CD4-positive, alpha-beta T cell (primary cell): ENCODE measurements at places on chromosomes 16 and 17.

DNA sequence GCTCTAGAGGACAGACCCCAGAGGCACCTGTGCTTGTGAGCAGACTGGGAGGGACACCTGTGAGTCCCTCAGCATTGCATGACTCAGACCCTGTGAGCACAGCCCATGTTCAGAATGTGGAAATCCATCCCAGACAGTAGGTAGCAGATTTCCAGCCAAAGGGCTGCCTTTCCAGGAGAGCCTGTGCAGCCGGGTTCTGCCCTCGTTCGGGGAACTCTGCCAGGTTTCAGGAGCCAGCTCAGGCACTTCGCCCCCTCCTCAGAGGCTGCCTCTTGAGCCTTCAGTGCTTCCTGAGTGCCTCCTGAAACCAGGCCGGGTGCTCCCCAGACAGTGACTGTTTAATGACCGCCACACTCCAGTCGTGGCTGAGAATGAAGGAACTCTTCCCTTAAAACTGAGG is 23.3 kb upstream of the SDR42E2 start:
- no peak for DNase-seq

- no peak for DNase-seq
Measured at GRCh38 chr16:89801800-89802199, 14.6 kb downstream of the FANCA start.

- no peak for DNase-seq
Measured at GRCh38 chr16:4481963-4482362, 5.8 kb downstream of the HMOX2 start.

GRCh38 chr17:31724619-31725018 is 134.4 kb downstream of the COPRS start:
- DNase-seq: no peak

- DNase-seq: no peak
Measured at GRCh38 chr16:87495578-87496446, 3.0 kb upstream of the ZCCHC14 start.

DNA sequence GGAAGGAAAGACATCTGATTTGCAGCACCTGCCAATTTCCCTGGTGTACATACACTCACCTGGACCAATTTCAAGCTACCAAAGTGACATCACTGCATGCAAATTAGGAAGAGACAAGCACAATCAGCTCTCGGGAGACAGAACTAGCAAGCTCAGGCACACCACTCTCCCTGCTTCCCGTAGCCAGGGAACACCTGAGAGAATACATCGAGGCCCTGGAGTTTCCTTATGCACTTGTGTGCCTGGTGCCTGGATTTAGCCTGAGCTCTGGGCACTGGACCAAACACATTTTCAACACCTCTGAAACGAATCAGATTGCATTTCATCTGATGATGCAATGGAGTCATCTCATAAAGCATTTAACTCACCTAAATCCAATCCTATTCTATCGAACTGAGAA is 110.5 kb downstream of the HS3ST2 start:
- no peak for DNase-seq

GRCh38 chr16:75452464-75453190 is 11.9 kb downstream of the TMEM170A start:
- no peak for DNase-seq

DNA sequence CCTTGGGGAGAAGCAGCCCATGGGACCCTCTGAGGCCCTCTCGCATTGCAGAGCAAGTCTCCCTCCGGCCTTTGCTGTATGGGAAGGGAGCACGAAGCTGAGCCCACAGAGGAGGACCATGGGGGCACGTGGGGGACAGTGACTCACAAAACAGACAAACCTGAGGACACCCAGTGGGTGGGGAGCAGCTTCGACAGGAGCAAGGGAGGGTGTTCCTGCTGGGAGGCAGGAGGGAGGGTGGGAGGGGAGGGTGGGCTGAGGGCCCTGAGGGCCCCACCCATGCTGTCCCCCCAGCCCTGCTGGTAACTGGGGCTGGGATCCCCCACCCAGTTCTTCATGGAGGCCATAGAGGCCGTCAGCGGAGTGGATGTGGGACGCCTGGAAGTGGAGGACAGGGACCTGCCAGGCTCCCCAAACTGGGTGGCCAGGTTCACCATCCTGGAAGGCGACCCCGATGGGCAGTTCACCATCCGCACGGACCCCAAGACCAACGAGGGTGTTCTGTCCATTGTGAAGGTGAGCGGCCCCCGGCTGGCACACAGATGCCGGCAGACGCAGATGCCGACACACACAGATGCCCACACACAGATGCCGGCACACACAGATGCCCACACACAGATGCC is 12.5 kb downstream of the SLC22A31 start:
- DNase-seq: no peak

GRCh38 chr16:22054847-22055590 is 37.3 kb upstream of the VWA3A start:
- peak; percentile 12 for DNase-seq

DNA sequence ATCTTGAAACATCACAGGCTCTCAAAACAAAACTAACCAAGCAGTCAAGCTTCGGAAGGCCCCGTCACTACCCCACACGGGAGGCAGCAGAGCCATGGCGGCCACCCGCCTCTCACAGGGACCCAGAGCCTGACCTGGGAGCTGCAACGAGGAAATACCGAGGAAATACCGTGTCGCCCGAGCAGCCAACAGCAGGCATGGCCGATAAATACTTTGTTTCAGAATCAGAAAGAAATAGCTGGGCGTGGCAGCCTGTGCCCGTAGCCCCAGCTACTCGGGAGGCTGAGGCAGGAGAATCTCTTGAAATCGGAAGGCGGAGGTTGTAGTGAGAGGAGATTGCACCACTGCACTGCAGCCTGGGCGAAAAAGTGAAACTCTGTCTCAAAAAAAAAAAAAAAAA is 6.9 kb downstream of the LMF1 start:
- no peak for DNase-seq

GRCh38 chr17:9258115-9259015 is 237.1 kb downstream of the NTN1 start:
- DNase-seq: no peak

DNA sequence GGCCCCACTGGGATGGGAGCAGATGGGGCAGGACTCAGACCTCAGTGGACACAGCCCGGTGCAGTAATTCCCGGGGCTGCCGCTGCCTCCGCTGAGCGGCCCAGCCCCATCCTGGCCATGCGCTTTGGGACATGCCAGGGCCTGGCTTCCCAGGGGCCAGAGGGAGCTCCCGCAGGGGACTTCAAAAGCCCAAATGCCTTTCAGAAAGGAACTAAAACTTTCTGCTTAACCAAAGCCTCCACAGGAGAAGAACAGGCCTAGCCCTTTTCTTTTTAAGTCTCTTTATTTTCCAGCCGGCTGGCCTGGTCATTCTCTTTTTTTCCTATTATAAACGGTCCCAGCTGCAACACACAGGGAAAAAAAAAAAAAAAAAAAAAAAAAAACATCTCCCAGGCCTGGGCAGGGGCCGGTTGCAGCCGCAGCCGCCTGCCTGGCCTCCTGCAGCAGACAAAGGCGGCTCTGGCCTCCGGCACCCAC is 10.7 kb upstream of the ZNF423 start:
- DNase-seq: no peak

DNA sequence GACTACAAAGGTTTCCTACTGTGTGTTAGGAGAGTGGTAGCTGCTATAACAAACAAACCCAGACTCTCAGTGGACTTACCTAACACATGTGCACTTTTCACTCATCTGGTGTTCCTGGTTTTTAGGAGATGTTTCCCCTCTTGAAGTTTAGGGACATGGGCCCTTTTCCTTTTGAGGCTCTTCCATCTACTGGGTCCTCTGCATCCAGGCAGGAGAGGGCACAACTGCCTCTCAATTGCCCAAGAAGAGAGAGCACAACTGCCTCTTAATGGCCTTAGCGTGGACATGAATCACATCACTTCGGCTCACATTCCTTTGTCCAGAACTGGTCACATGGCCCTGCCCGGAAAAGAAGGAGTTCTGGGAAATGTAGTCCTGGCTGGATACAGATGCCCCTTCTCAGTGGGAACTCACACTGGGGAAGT is 9.8 kb upstream of the TNRC6C start:
- no peak for DNase-seq

GRCh38 chr16:87842209-87842869 is 27.0 kb downstream of the SLC7A5 start:
- DNase-seq: no peak

DNA sequence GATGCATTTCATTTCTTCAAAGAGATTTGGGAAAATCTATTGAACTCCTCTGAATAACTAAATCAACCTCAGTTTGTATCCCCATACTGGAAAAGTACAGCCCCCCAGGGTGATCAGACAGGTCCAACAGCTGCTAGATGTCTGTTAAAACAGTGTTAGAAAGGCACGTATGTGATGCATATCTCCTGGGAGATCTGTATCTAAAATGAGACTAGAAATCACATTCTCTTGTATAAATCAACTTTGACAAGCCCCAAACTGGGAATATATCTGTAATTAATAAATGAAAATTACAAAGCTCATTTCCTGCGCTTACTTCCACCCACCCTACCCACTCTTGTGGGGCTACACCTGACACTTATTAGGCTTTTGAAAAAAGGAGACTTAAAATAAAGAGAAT is 3.8 kb upstream of the KIF2B start:
- no peak for DNase-seq

DNA sequence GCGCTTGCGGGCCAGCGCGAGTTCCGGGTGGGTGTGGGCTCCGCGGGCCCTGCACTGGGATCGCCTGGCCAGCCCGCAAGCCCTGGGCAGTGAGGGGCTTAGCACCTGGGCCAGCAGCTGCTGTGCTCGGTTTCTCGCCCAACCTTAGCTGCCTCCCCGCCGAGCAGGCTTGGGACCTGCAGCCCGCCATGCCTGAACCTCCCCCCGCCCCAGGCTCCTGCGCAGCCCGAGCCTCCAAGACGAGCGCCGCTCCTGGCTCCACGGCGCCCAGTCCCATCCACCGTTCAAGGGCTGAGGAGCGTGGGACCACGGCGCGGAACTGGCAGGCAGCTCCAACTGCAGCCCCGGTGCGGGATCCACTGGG is 12.3 kb upstream of the ZFP90 start:
- no peak for DNase-seq

GRCh38 chr17:37671824-37672547 is 28.7 kb upstream of the DDX52 start:
- DNase-seq: no peak

DNA sequence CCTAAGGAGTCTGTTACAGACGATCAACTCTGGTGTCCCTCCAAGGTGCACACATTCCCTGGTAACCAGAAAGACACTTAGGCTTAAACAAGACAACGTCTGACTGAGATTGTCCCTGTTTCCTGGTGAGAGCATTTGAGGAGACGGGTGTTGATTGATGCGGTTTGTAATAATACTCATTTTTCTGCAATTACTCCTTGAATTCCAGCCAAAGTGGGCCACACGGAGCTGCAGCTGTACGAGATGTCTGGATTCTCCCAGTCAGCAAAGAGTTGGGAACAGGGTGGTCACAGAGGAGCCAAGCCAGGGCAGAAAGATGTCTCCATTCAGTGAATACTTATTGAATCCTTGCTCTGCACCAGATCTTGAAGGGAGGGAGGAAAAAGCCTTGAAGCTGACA is 30.9 kb upstream of the CES5A start:
- DNase-seq: no peak

- no peak for DNase-seq
Measured at GRCh38 chr17:74937064-74938051, 1.7 kb downstream of the OTOP3 start.

DNA sequence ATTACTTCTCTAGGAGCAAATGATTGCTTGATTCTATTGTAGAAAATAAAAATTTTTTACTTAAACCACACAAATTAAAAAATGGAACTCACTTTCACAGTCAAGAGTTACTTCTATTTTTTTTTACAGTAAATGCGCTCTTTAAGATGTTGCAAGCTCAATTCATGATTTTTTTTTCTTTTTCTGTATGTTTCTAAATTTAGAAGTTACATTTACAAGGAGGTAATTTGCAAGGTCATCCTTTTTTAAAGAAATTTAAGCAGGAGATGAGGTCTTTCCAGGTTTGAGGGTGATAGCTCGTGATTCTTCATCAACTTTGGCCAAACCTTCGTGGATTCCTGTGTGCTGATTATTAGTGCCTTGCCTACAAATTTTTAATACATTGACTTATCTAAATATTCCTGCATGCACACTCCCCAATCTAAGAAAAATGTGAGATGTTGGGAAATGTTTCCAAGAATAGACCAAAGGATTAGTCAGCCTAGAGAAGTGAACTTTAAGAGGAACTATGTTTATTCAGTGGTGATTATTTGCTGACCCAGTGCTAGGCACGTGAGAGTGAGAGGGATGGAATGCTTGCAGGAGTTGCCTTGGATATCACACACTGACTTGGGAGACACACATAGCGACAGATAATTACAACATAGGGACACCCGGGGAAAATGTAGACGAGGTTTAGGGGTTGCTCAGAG is 429.8 kb downstream of the MAF start:
- DNase-seq: no peak

- DNase-seq: no peak
Measured at GRCh38 chr17:40597156-40597555, 31.9 kb upstream of the CCR7 start.

- no peak for DNase-seq
Measured at GRCh38 chr17:6020376-6021010, 49.7 kb upstream of the WSCD1 start.

- no peak for DNase-seq
Measured at GRCh38 chr17:76901542-76902197, 33.5 kb downstream of the MGAT5B start.

- no peak for DNase-seq
Measured at GRCh38 chr17:21007646-21008045, 35.2 kb downstream of the USP22 start.

- DNase-seq: no peak
Measured at GRCh38 chr17:76154936-76155845, 14.1 kb upstream of the FOXJ1 start.

GRCh38 chr16:63890081-63890480 is 1231.8 kb downstream of the CDH11 start:
- DNase-seq: no peak

GRCh38 chr16:68037841-68038597 is 14.9 kb downstream of the DUS2 start:
- no peak for DNase-seq

DNA sequence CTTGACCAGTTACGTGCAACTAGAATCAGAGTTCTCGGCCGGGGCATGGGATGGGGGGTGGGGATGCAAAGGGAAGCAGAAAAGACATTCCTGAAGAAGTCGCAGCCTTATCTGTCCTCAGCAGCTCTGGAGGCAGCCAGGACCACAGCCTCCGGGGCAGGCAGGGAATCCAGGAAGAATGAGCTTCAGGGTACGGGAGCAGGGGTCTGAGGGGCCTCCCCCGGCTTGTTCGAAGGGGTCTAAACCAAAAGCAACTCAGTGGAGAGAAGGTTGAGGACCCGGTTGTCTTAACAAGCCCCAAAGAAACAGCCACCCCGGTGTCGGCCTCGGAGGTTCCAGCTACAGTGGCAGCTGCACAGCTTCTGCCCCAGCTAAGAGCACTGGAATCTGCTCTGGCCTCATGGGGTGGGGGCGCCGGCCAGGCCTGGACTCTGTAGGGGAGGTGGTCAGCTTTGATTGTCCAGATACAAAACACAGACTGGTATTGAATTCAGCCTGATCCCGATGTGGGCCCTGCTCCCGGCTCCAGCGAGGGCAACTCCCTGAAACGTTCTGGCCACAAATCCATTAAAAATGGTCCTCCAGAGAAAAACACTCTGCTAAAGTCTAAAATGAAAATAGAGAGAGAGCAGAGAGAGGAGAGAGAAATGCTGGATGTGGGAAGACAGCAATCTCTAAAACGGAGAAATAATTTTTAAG is 7.7 kb downstream of the HOXB4 start:
- DNase-seq: no peak

- DNase-seq: peak; percentile 6
Measured at GRCh38 chr17:36072431-36073121, 8.5 kb downstream of the CCL18 start.
